Hematopoietic multipotent progenitor cell (in vitro differentiated cells): ENCODE measurements at places on chromosomes 5 and 9. TPM values are rescaled to one million over a fixed set of nuclear protein-coding genes. Genes with fewer than 3 reads are reported as not detected.

GRXCR2 gene
- total RNA-seq, result not detected

PTPRD gene
- 16.2 TPM for total RNA-seq

DNA sequence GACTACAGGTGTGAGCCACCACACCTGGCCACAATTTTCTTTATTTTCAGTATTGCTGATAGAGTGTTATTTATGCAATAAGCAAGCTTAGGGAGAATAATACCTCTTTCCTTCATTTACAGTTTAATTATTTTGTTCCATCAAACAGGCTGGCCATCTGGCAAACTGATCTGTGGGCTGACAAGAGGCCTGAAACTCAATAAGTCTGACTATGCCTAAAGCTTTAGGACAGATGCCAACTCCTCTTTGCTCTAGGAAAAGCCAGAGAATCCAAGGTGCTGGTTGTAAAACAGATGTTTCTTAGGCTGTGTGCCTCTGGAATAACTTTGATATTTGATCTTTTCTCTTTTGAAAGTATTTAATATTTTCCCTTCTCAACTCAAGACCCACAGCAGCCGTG, 98.4 kb downstream of the TARS1 start:
- no peak for DNase-seq

DNA sequence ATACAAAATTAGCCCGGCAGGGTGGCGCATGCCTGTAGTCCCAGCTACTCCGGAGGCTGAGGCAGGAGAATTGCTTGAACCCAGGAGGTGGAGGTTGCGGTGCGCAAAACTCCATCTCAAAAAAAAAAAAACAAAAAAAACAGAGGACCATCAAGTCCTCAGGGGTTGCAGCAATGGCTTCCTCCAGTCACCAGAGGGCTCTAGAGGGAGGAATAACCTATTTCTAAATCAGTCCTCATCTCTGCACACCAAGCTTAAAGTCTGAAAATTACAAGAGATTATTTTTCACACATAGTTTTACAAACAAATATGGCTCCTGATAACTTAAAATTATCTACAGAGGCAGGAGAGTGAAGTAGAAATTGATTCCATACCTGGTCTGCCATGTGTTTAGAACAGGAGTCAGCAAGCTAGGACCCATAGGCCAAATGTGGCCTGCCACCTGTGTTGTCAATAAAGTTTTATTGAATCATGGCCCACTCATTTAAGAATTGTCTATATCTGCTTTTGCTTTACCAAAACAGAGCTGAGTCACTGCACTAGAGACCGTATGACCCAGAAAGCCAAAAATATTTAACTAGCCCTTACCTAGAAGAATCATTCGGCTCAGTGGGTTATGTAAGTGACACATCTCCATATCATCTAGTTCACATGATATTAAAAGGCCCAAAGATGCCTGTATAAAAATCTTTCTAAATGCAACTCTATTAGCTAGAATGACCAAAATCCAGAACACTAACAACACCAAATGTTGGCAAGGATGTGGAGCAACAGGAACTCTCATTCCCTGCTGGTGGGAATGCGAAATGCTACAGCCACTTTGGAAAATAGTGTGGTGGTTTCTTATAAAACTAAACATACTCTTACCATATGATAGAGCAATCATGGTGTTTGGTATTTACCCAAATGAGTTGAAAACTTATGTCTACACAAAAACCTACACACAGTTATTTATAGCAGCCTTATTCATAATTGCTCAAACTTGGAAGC, 207.7 kb downstream of the FRMD3 start:
- no peak for DNase-seq
